Stimulated activated CD8-positive, alpha-beta memory T cell treated with anti-CD3 and anti-CD28 coated beads, Interleukin-4, amount 100 ng/mL, for 4 hours (primary cell): ENCODE measurements at places on chromosomes 13 and 19.

GRCh38 chr19:12232961-12233360 is 61.7 kb downstream of the ZNF44 start:
- DNase-seq = no peak

DNA sequence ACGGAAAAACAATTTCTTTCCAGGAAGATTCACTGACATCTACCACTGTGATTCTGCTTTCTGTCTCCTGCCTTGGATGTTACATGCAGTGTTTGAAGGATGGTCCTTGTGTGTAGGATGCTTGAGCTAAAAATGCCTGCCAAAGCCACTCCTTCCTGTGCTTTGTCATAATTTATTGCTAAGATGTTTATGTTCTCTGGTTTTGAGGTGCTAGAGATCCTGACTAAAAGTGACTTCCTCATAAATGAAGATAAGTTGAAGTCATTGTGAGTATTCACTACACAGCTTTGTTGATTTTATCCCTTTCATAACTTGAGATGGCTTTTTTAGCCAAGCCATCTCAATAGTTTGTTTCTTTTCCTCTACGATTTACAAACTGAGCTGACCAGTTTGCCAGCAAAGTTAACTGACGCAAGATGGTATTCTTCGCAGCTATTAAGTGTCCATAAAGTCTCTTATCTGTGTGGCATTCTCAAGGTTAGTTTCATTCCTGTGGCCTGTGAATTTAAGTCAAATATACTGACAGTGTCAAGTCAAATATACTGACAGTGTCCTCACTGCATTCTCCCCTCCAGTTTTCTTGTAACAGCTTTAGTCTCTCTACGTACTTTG is 15.7 kb upstream of the FBXL3 start:
- DNase-seq = no peak

GRCh38 chr19:40149501-40149900 is 41.7 kb upstream of the MAP3K10 start:
- no peak for DNase-seq

- DNase-seq = no peak
Measured at GRCh38 chr19:46839752-46840497, 10.7 kb downstream of the AP2S1 start.

DNA sequence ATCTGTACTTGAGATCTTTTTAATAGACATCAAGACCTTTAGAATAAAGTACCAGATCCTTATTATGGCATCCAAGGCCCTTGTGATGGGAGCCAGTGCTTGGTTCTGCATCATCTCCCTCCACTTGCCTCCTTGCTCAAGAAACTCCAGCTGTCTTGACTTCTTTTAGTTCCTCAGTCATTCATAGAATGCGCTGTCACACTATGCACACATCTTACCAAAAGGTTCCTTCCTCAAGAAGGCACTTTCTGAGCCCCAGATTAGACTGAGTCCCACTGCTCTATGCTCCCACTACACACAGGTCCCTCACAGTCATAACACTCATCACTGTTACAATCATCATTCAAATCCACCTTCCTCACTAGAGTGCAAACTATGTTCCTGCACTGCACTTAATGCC is 57.8 kb upstream of the ITM2B start:
- DNase-seq = no peak

DNA sequence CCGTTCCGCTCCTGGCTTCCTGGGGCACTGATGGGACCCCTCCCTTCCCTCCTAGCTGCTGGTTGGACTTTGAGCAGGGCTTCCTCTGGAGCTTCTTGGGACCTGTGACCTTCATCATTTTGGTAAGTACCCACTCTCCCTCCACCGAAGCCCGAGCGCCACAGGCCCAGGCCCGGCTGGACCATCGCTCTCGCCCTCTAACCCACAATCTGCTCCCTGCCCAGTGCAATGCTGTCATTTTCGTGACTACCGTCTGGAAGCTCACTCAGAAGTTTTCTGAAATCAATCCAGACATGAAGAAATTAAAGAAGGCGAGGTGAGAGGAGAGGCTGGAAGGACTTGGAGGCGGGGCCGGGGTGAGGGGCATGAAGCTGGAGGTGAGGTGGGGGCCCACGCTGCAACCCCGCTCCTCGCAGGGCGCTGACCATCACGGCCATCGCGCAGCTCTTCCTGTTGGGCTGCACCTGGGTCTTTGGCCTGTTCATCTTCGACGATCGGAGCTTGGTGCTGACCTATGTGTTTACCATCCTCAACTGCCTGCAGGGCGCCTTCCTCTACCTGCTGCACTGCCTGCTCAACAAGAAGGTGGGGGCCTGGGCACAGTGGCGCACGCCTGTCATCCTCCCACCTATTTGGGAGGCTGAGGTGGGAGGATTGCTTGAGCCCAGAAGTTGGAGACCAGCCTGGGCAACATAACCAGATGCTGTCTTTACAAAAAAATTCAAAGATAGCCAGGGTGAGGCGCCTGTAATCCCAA is 12.3 kb downstream of the DDX39A start:
- no peak for DNase-seq

- no peak for DNase-seq
Measured at GRCh38 chr19:47694466-47695273, 18.6 kb upstream of the EHD2 start.

- no peak for DNase-seq
Measured at GRCh38 chr13:44936246-44936645, 53.0 kb downstream of the NUFIP1 start.

- DNase-seq = peak; percentile 55
Measured at GRCh38 chr19:41548954-41549688, 26.8 kb upstream of the CEACAM21 start.

DNA sequence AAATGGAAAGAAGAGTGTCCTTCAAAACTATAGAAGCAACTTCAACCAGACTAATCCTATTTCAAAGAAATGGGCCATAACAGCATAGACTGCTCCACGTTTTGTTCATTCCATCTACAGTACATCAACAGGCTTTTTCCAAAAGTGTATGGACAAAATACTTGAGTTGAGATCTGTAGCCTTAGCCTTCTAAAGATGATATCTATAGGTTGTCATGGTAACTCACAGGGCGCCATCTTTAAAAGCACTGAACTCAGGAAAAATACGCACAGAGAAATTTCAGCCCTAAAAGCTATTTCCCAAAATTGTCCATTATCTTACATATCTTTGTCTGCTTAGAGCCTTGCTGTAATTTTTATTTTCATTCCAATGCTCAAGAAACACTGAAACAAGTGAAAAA is 439.4 kb upstream of the NBEA start:
- DNase-seq = no peak

- no peak for DNase-seq
Measured at GRCh38 chr13:113853518-113854237, 10.2 kb downstream of the GAS6 start.

DNA sequence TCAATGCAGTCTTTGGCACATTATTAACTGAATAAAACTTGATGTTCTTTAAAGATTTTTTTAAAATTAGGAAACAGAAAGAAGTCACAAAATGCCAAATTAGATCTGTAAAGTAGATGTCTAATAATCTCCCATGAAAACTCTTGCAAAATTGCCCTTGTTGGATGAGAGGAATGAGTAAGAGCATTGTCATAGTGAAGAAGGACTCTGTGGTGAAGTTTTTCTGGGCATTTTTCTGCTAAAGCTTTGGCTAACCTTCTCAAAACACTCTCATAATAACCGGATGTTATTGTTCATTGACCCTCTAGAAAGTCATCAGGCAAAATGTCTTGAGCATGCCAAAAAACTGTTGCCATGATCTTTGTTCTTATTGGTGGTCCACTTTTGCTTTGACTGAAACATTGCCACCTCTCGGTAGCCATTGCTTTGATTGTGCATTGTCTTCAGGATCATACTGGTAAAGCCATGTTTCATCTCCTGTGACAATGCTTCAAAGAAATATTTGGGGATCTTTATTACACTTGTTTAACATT is 549.3 kb downstream of the LIG4 start:
- no peak for DNase-seq

- DNase-seq = no peak
Measured at GRCh38 chr19:49492573-49493405, 3.4 kb upstream of the RPS11 start.

DNA sequence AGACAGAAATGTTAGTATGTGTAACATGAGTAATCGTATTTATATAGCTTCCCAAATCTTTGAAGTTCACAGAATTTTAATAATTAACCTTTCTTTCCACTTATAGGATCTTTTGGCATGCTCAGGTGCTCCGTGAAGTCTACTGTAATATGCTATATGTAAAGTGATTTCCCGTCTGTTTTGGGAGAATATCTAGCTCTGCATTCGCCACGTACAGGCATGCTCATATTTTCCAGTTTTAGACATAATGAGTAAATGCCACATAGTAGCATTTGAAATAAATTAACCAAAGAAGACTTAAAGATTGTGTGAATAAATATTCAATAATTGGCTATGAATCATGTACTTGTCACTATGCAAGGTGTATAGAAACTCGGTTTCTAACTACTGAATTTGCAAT is 189.0 kb upstream of the CSNK1A1L start:
- DNase-seq = no peak

DNA sequence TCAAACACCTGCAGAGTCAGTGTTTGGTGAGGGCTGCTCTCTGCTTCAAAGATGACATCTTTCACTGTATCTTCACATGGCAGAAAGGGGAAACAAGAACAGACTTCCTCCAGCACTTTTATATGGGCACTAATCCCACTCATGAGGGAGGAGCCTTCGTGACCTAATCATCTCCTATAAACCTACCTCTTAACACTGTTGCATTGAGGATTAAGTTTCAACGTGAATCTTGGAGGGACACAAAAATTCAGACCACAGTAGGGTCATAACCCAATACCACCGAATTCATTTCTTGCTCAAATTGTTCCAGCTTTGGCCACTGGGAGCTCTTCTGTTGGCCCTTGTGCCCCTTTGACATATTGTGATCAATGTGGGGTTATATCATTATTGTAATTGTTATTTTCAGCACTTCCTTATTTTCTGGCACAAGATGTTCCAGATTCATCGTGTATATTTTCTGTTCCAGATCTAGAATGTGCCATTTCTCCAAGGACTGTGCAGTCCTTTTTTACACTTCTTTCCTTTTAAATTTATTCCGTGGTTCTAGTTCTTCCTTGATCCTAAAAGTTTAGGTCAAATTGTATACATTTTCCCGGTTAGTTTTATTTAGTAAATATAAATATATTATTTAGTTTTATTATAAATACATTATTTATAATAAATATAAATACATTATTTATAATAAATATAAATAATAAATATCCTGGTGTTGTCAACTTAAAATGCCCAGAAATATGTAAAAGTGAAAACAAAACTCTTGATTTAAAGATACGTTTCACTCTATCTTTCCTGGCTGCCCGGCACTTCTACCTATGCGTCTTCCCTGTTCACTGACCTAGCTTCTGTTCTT is 35.5 kb upstream of the IGFL4 start:
- DNase-seq = no peak

DNA sequence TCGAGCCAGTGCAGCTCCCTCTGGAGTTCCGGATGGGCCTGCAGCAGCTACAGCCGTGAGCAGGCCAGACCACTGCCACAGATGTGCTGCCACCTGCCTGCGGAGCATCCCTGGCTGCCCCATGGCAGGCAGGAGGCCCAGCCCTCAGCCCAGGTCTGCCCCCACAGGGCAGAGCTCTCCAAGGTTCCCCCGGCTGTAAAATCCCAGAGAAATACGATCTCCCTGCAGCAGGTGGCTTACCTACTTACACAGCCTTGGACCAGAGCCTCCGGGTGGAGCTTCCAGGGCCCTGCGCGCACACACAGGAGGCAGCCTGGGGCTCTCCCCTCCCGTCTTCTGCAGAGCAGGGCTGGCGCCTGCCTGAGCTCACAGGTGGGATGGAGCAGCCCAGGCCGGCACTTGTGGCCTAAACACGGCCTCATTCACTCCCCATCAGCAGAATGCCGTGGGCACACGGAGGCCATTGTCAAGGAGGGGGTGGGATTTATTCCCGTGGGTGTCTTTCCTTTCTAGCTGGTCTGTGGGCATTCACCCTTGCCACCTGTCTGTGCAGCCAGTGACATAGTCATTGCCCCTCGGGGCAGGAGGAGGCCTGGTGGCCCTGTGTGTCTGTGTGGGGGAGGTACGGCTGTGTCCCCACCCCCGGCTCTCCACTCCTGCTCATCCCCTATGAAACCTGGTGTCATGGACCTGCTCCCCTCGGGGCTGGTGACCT is 118.0 kb downstream of the KDM4B start:
- no peak for DNase-seq

DNA sequence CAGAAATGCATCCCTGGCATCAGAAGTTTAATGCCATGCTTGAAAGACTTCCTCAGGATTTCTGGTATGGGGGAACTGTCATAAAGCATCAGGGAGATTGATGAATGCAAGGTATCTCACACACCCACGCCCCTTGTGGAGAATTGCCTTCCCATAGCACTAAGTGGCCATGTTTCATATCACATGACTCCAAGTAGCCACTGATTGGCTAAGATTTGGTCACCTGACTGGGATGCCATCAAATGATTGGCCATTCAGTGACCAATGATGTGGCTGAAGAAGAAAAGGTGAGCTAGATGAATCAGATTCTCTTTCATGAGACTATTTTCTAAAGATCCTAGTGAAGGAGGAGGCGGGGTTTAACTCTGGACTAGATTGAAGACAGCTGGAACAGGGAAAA is 7.3 kb downstream of the KLK8 start:
- no peak for DNase-seq

DNA sequence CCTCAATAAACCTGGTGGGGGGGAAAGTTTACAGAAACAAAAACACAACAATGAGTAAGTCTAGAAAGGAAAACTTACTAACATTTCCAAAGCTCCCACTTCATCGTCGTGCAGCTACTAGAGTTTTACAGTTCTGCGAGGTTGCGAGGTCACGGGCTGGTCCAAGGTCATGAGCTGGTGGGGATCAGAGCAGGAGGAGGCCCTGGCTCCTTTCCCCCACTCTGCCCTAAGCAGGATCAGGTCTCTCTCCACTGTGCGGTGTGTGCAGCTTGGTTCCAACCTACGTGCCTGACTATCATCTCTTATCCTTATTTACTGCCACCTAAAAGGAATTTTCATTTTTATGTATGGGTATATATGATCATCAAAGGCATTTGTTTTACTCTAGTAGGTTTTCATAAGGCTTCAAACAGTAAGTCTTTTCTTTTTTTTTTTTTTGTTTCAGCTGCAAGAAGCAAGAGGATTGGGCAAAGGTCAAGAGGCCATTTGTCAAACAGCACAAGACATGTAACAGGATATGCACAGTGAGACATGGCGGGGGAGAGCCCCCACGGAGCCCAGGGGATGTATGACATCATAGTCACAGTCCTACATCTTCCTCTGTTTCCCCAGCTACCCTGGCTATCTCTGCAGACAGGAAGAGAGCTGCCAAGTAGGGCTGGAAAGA is 76.6 kb upstream of the POMP start:
- no peak for DNase-seq

DNA sequence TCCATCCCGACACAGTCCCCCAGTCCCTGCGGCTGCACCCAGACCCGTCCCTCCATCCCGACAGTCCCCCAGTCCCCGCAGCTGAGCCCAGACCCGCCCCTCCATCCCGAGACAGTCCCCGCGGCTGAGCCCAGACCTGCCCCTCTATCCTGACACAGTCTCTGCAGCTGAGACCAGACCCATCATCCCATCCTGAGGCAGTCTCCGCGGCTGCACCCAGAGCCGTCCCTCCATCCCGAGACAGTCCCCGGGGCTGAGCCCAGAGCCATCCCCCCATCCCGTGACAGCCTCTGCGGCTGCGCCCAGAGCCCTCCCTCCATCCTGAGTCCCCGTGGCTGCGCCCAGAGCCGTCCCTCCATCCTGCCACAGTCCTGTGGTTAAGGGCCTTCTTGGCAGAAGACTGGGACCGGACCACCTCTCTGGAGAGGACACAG is 28.8 kb upstream of the TMEM255B start:
- no peak for DNase-seq

GRCh38 chr19:38224014-38224862 is at the start of gene DPF1:
Gene DPF1, minus strand, starts transcription at chr19:38224222. Its CDS starts 80 bp downstream, at chr19:38224142.
- DNase-seq = no peak
